ENCODE measurements at places on chromosomes 5 and 9.

GRCh38 chr5:177081859-177082258 lies 4.9 kb upstream of the FGFR4 start:
- DNase-seq, result no peak

- no peak for DNase-seq
Observed at GRCh38 chr5:125061726-125062125, 315.3 kb upstream of the ZNF608 start.

- DNase-seq, result no peak
Observed at GRCh38 chr5:56827049-56827448, 11.7 kb downstream of the MAP3K1 start.

GRCh38 chr5:168239325-168239724 lies 52.1 kb upstream of the WWC1 start:
- no peak for DNase-seq

DNA sequence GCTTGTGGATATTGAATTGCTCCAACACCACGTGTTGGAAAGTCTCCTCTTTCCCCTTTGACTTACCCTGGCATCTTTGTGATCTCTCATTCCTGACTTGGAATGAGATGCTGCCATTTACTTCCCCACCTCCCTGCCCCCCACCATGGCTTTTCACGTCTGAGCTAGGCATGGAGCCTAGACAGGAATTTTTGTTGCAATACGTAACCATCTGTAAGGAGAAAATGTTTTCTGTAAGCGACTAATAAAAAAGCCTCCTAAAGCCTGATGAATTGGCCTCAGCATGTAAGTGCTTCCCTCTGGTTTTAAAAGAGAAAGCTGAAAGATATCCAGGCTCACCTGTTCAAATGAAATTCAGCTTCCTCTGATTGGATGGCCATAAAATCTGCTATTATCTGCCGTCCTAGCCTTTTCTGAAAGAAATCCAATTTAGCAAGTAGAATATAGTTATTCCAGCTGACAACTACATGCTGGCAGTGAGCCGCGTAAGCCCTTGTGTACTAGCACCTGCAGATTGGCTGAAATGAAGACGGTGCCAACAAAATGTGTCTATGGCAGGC lies 200.1 kb downstream of the NSG2 start:
- no peak for DNase-seq

GRCh38 chr5:133838286-133838685 lies 130.1 kb downstream of the C5orf15 start:
- DNase-seq, result no peak

DNA sequence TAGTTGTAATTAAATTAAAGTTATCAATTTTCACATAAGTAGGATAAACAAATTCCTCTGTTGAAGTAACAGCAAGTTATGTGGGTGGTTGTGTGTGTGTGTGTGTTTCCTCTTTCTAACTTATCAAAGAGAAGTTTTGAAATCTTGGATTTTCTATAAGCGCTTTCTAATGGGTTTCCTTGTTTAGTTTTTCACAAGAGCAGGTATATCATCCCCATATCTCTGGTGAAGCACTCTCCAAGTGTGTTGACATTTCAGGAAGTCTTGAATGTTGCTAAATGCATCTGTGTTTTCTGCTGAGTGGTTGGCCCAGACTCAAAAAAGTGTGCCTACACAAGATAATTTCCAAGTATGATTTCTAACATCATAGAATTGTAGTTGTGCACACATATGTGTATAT lies 43.3 kb downstream of the PRDM6 start:
- no peak for DNase-seq

DNA sequence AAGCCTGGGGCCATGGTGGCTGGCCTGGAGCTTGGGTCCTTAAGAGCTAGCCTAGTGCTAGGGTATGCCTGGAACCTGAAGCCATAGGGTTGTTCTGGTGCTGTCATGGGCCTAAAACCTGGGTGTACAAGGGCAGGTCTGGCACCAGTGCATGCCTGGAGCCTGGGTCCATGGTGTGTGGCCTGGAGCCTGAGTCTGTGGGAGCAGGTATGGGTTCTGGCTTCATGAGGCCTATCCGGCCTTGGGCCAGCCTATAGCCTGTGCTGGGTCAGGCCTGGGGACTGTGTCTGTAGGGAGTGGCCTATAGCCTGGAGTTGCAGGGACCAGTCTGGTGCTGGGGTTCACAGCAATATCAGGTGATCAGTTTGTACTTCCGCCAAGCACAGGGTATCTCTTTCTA lies 347.2 kb upstream of the MEF2C start:
- no peak for DNase-seq

DNA sequence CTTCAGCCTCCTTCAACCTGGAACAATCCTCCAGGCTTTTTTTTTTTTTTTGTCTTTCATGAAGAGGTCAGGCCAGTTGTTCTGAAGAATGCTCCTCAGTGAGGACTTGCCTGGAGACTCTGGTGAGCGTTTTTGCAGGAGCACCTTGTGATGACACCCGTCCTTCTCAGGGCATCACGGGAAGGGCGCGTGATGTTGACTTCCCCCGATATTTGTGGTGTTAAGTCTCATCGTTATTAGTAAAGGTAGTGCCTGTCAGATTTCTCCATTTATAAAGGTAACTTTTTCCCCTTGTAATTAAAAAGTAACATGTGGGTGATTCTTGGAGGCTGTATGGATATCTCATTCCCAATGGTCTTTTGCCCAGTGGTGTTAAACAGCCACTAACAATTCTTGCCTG lies 11.1 kb upstream of the PSMB7 start:
- no peak for DNase-seq

DNA sequence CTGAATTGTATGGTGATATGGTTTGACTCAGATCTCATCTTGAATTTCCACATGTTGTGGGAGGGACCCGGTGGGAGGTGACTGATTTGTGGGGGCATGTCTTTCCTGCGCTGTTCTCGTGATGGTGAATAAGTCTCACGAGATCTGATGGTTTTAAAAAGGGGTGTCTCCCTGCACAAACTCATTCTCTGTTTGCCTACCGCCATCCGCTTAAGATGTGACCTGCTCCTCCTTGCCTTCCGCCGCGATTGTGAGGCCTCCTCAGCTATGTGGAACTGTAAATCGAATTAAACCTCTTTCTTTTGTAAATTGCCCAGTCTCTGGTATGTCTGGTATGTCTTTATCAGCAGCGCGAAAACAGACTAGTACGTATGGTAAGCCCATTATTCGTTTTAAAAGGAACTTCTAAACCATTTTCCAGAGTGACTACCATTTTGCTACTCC lies 48.7 kb downstream of the SLC36A1 start:
- DNase-seq, result no peak

DNA sequence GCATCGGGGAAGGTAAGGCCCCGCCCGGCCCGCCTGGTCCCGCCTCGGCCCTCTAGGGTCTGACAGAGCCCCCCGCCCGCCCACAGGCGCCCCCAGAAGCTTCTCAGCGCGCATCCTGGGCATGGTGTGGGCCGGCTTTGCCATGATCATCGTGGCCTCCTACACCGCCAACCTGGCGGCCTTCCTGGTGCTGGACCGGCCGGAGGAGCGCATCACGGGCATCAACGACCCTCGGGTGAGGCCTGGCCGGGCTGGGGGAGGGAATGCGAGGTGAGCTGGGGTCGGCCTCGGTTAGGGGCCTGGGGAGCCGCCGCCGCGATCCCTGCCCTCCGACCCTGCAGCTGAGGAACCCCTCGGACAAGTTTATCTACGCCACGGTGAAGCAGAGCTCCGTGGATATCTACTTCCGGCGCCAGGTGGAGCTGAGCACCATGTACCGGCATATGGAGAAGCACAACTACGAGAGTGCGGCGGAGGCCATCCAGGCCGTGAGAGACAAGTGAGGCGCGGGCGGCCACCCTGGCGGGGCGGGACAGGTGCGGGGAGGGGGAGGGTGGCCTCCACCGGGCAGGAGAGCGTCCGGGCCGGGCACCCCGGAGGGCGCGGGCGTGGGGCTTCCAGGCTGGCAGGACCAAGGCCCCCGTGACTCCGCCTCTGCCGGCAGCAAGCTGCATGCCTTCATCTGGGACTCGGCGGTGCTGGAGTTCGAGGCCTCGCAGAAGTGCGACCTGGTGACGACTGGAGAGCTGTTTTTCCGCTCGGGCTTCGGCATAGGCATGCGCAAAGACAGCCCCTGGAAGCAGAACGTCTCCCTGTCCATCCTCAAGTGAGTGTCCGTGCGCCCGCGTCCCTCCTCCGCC lies 7.1 kb downstream of the LRRC26 start:
- DNase-seq, result peak; percentile 63

DNA sequence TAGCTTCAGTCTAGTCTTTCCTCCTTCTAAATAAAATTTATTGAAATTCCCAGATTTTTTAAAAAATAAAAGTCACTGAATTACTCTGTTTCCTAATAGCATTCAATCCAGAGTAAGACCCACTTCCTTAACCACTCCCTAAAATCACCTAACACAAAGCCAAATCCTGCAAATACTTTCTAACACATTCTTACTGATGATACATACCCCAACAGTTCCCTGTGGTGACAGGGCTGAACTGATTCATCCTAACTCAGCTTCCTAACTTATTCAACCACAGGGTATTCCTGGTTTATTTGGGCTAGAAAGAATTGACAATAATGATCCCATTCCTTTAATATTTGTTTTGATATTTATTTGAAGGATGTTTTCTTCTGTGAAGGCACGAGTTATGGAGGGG lies 40.7 kb upstream of the ZNF300 start:
- DNase-seq, result no peak

GRCh38 chr5:169602535-169602934 lies 19.0 kb downstream of the SPDL1 start:
- DNase-seq, result no peak

DNA sequence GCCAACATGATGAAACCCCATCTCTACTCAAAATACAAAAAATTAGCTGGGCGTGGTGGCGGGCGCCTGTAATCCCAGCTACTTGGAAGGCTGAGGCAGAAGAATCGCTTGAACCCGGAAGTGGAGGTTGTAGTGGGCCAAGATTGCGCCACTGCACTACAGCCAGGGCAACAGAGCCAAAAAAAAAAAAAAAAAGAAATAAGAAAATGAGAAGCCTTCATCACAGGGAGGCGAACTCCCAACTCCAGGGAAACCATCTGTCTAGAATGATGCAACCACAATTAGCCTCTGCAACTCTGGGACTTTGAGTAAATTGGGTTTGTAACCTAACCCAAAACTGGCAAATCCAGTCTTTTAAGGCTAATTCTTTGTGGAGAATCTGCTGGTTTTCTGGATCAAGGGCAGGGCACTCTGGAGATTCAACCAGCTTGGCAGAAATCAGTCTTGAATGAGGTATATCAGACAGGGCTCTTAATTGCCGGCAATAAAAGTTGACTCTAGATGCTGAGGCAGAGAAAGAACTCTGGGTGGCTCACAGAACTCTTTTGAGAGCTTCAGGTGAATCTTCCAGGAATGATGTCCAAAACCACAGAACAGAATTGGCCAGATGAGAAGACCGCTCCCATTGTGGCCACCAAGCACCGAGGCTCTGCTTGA lies 9.9 kb downstream of the S100Z start:
- no peak for DNase-seq

GRCh38 chr5:1876660-1877064 lies 6.1 kb downstream of the IRX4 start:
- no peak for DNase-seq
